Kasumi-1 (cell line): ENCODE measurements at places on chromosomes 7 and 10.

GRCh38 chr10:35299016-35299415 lies 37.3 kb upstream of the CCNY start:
- DNase-seq, result no peak

- no peak for DNase-seq
These were observed 248.5 kb upstream of the PLPP4 start for GRCh38 chr10:120208488-120208887.

GRCh38 chr7:85184599-85185423 lies 2.0 kb downstream of the SEMA3D start:
- DNase-seq, result no peak

GRCh38 chr7:156238366-156239133 lies 402.0 kb upstream of the RNF32 start:
- DNase-seq, result no peak

- DNase-seq, result no peak
These were observed 324.7 kb downstream of the ADARB2 start for GRCh38 chr10:1412531-1413189.

DNA sequence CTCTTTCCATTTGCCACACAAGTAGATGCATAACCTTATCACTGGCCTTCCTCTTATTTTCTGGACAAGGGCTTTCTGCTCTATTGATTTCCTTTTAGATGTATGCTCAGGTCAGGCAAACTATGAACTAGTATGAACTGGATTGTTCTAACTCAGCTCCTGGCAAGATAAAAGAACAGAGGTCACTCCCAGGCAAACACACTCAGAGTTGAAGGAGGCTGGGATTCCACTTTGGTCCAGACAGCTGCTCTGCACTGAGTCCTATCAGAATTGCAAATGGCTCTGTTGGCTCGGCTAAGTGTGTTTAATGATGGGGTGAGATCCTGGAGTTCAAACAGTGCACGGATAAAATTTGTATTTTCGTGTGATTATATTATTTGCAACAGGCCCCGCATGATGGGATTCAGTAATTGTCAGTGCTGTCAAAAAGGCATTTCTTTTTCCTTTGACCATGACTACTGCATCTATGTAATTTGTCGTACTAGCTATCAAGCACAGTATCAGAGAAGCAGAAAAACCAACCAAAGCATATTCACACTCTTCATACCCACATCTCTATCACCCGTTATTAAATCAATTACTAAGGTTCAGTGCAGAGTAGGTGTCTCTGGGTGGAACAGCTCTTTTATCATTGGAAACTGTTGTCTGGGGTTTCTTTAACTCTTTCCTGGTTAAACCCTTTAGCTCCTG lies 288.1 kb upstream of the PRKCQ start:
- DNase-seq, result no peak

DNA sequence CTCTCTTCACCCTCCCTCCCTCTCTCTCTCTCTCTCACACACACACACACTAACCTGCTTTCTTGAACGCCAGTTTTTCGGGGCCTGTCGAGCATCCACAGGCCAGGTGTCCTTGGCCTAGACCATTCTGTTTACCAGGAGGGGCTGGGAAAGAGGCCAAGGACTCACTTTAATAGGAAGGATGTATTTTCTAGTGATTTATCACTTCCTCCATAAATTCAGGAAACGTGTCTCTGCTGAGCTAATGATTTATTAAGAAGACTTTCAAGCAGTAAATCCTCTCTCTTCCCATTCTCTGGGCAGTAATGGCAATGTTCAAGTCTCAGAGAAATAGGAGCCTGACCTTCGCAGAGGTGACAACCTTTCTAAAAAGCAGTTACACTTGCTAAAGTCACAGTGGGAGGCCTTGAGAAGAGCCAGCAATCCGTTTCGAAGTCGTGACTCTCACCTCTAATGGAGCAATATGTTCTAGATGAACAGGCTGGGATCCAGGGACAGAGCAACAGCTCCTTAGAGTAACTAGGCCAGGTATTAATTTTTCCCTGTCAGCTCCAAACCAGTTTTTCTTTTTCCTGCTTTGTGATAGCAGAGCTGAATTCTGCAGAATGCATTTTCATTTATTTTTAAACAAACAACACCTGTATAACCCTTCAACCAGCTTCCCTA lies 1357.5 kb upstream of the SORCS1 start:
- DNase-seq, result no peak

GRCh38 chr7:5701085-5701914 lies 80.2 kb downstream of the RNF216 start:
- DNase-seq, result peak; percentile 3

DNA sequence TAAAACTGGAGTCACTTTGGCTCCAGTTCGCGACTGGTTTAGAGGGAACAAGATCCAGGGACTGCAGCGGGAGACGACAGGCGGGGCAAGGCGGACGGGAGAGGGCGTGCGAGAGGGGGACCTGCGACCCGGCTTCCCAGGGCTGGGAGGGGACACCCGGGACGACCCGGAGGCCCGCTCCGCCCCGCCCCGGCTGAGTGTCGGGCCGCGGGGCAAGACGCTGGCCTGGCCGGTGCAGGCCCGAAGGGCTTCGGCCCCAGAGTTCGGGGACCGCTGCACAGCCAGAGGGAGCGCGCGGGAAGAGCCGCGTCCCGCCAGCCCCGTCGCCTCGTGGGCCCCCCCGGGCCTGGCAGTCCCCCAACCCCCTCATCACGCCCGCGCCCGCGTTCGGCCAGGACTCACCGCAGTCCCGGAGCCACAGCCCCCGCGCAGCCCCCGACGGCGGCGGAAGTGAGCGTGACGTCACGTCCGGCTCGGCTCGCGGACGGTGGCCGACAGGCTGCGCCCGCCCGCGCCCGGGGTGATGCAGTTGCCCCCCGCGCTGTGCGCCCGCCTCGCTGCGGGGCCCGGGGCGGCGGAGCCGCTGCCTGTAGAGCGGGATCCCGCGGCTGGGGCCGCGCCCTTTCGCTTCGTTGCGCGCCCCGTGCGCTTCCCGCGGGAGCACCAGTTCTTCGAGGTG lies at the start of the genes TUBGCP2 and ZNF511:
TSS of gene TUBGCP2 (minus strand) at position 452 of the 679 bp plus-strand sequence. CDS start 5,931 bp downstream, outside the sequence.
TSS of gene ZNF511 (plus strand) at position 494 of the 679 bp plus-strand sequence. CDS start at position 524, 30 bp downstream.
- peak; percentile 77 for DNase-seq

DNA sequence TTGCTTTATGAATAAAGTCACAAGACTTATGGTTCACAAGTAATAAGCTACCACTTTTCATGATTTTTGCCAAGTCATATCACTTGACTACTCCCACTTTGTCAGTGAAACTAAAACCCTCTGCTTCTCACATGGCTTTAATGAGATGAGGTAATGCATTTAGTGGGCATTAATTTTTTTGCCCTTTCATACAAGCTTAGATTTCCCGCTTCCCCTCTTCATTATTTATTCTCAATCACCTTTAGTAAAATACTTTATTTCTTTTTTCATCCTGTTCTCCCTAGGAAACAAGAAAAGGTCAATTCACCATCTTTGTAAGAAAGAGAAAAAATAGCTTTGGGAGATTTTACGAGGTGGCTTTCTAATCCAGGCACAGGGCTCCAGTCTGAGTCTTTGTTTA lies 109.6 kb upstream of the STARD3NL start:
- no peak for DNase-seq

DNA sequence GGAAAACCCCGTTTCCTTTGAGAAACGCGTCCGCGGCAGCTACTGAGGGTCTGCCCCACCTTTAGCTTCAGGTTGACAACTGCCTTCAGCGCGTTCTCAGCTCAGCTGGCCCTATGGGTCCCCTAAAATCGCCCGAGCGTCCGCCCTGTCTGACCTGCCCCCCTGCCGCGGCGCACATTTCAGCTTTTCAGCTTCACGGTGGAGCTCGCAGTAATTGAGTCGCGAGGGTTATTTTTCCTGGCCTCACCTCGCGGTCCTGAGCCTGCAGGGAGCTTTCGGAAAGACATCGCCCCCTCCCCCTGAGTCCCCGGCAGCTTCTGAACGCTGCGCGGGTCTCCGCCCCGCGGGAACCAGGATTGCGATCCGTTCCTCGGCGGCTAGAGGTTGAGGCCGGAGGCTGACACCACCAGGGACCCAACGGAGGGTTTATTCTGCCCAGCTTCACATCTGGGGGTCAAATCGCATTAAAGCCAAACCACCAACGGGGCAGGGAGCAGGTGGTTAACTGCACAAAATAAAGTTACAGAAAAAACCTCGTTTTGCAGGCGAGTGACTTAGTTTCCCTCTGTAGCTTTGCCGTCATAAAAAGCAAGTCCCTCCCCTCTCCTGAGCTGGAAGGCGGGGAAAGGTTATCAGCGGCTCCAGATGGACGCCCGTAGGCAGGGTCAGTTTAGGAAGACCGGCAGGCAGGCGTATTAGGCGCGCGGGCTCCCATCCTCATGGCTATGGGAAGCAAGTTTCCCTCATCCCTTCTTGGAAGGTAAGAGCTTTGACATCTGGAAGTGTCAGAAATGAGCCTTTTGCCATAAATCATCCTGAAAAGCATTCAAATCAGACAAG lies 11.0 kb downstream of the TWIST1 start:
- DNase-seq, result no peak

DNA sequence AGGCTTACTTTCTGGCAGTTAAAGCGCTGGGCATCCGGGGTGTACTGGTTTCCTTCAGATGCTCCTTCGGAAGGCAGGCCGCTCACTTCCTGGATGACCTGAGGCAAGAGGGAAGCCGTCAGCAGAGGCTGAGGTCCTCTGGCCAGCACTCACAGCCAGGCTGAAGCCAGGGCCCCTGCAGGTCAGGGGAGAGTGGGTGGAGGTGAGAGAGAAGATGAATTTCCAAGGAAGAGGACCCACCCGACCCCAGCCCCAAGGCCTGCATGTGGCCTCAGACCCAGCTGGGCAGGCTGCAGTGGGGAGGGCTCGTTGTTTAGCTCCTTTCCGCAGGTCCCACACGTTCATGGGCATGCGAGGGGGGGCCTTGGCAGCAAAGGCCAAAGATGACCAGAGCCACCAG lies 71.3 kb downstream of the VWA2 start:
- DNase-seq, result no peak

- DNase-seq, result peak; percentile 96
These were observed at the start of gene MYOF for GRCh38 chr10:93482145-93482834. MYOF (minus strand) TSS chr10:93482334; CDS start chr10:93482194, 140 bp downstream.

GRCh38 chr10:122524811-122525210 lies 35.7 kb upstream of the DMBT1 start:
- DNase-seq, result no peak

- DNase-seq, result no peak
These were observed 80.1 kb upstream of the MKRN1 start for GRCh38 chr7:140559410-140559809.

DNA sequence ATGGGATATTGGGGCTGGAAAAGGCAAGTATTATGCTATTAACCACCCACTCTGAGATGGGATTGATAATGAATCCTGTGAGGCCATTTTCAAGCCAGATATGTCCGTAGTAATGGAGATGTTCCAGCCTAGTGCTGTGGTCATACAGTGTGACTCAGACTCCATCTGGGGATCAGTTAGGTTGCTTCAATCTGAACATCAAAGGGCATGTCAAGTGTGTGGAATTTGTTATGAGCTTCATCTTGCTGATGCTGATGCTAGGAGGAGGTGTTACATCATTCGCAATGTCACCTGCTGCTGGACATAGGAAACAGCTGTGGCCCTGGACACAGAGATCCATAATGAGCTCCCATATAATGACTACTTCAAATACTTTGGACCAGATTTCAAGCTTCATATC lies 144.7 kb downstream of the PLCE1 start:
- no peak for DNase-seq

- no peak for DNase-seq
These were observed 10.3 kb downstream of the PODXL start for GRCh38 chr7:131546126-131546525.

- DNase-seq, result no peak
These were observed 414.5 kb downstream of the GRM8 start for GRCh38 chr7:126838194-126838593.

GRCh38 chr10:25666276-25666675 lies 267.8 kb upstream of the MYO3A start:
- DNase-seq, result no peak

DNA sequence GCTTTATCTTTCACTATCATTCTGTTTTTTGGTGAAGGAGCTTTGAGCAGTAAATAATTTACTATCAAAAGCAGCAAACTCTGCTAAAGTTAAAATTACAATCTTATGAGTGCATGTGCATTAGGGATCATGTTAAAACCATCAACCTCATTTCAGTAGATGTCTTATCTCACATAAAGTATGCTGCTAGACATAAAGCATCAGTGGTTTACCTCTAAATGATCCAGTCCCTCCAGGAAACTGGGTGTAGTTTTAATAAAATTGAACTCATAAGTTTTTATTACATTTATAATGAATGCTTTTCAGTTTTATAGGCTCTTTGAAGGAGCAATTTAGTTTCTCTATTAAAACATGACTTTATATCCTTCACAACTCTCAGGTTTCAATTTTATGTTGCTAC lies 108.7 kb downstream of the LRRN3 start:
- no peak for DNase-seq

DNA sequence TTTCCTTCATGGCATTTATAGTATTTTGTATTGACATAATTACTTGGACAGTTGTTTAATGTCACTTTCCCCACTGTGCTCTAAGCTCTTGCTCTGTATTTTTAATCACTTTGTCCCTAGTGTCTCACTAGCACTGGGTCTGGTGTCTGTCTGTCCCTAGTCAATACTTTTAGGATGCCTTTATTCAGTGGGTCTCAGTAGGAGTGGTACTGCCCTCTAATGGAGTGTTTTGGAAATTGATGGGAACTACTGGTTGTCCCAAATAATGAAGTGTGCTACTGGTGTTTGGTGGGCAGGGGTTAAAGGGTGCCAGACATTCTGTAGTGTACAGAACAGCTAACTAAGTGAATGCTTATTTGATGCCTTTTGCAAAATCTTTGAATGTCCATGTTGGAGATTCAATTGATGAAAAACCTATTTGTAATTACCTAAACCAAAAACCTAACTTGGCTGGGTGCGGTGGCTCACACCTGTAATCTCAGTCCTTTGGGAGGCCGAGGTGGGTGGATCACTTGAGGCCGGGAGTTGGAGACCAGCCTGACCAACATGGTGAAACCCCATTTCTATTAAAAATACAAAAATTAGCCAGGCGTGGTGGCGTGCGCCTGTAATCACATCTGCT lies 33.3 kb downstream of the CDK14 start:
- peak; percentile 73 for DNase-seq

- DNase-seq, result peak; percentile 89
These were observed 10.4 kb downstream of the TNS3 start for GRCh38 chr7:47571331-47572093.

DNA sequence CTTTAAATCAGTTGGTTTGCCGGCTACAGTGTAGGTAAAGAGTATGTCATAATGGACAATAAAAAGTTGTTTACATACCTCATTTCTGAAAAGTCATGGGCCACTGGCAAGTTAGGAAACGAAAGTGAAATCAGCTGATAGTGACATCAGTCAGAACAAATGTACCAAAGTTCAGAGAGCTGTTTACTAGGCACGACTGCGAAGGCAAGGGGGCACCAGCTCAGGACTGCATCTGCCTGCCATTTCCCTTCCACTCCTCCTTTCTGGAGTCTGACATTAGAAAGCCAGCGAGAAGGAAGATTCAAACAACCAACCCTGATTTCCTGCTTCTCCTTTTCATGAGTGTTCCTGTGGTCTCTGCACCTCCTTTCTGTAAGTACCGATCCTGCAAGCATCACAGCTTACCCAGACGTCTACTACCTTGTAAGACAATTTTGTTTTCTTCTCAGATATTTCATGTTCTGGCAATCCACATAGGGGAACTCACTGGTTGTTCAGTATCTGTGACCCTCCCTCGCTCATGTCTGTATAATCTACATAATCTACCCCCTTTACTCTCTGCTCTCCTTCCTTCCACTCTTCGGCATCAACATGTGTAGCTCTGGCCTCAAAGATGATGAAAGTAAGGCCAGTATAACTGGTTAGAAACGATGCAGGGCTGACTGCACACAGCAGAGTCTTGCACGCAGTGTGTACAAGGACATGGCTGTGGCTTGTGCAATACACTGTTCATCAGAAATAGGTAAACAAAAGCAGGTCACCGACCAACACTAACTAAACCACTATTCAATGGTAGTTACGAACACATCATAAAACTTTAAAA lies at the start of gene TMEM140:
TSS of gene TMEM140 (plus strand) at position 174 of the 823 bp plus-strand sequence. CDS start 16,370 bp downstream, outside the sequence.
- DNase-seq, result peak; percentile 41

GRCh38 chr7:86687831-86688230 lies 44.1 kb downstream of the GRM3 start:
- no peak for DNase-seq
